ENCODE measurements at places on chromosomes 5 and 9. TPM values are rescaled to one million over a fixed set of nuclear protein-coding genes. Genes with fewer than 3 reads are reported as not detected.
A peak's percentile ranks its signal among the peaks of the same experiment; 100 is the strongest.

The PCDHGB2 gene
- 17.9 TPM for total RNA-seq

The GCNT4 gene
- 3.1 TPM for total RNA-seq

DNA sequence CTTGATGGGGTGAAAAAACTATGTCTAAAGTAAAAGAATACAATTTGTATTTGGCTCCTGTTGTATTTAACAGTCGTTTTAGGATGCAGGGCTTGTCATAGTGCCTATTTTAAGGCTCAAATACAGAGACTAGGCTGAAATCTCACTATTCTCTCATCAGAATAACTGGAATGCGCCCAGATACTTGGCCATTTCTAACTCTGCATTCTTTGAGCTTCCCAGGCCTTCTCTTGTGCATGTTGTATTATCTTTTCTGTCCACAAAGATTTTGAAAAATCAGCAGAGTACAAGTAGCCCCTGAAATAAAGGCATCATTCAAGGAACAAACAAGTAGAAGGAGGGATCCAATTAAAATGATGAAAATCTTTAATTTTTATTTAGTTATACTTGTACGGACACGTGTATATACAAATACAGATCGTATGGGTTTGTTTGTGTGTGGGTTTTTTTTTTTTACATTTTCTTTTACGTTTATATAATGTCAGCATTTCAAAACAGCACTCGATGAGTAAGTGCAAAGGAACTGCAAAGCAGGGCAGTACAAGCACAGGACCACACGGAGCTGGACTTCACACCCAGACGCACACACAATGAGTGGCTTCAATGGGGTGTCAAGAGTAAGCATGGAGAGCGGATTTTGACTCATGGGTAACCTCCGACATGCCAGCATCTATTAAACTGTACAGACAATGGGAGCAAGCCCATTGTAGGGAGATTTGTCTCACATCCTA, 294.0 kb downstream of the EFNA5 start:
- no peaks in the 10 kb centered on the region for H3K36me3 ChIP-seq
- no peak overlapping the region for H3K4me3 ChIP-seq

The TCF7 gene
- total RNA-seq, result 2.4 TPM

DNA sequence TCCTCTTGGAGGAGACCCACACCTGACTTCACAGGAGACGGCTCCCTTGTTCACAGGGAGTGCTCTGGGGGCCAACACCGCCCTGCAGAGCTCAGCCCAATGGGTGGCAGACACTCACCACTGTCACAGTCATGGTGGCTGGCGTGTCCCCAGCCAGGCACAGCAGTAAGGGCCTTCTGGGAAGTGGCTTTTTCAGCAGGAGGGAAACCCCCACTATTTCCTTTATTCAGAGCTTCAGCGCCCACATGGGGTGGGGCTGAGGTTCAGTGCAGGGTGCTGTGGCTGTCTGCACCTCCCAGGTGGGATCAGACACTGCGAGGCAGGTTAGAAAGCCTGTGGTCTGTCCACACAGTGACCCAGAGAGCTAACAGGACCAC, 3.6 kb upstream of the SNAPC4 start:
- H3K36me3 ChIP-seq, result no peaks in the 10 kb centered on the region
- no peaks in the 10 kb centered on the region for H3K27me3 ChIP-seq
- no peak overlapping the region for H3K27ac ChIP-seq
- no peak for DNase-seq
- no peak overlapping the region for H3K4me3 ChIP-seq
- H3K4me1 ChIP-seq, result peaks cover 4% of the 10 kb centered on the region

The PDZD2 gene
- 6.4 TPM for total RNA-seq

DNA sequence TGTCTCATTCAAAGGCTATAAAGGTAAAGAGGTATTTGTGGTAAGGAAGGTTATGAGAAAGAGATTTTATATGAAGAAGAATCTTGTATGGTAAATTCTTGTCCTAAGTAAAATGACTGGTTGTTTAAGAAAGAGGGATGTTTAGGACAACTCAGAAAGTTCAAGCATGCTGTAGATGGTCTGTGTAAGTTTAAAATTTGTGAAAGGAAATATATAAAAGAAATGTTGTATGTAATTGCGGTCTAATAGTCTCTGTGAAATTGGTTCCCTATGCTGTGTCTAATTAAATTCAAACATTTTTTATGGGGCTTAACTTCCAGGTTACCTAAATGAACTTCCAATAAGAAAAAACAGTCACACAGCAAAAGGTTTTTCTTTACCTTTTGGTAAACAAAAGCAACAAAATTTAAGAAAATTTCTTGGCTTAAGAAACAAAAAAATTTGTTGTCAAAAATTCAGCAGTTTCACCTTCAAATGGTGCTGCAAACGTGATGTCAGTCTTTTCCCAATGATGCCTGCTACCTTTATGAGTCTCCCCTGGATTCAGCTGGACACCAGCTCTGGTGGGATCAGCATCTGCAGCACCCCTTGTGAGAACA, 83.0 kb upstream of the FCN1 start:
- H3K4me1 ChIP-seq, result no peaks in the 10 kb centered on the region
- no peak for DNase-seq
- H3K27me3 ChIP-seq, result no peaks in the 10 kb centered on the region
- H3K27ac ChIP-seq, result no peak overlapping the region

DNA sequence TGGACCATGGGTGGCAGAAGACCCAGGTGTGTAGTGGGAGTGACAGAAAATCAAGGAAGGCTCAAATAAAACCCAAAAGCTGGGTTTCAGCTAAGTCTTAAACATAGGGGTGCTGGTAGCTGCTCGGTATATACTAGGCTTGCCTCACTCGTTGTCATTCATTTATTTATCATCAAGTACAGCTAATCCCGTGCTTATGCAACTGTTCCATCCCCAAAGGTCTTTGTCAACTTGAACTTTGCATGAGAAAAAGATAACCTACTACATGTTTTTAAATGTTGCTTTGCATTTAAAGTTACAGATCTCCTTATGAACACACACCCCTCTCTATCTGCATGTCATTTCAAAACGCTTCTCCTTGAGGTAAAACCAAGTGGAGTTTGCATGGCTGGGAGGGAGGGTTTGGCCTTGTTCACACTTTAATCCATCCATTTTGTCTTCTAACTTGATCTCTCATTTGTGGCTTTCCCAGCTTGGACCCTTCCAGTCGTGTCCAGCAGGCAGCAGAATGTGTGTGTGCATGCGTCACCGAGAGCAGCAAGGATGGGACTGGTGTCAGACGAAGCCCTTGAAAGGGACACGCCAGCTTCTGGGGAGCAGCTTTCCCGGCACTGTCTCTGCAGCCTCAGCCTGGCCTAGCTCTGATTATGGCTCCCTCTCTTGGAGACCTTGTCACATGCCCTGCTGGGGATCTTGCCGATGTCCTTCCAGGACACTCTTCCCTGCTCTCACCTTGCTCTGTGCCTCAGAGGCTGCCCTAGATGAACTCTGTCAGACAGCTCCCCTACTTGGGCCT, 133.5 kb downstream of the GADD45G start:
- DNase-seq, result no peak
- H3K36me3 ChIP-seq, result no peaks in the 10 kb centered on the region
- no peak overlapping the region for H3K4me3 ChIP-seq
- H3K27ac ChIP-seq, result no peak overlapping the region
- H3K4me1 ChIP-seq, result no peaks in the 10 kb centered on the region

The GPR150 gene
- not detected for total RNA-seq

DNA sequence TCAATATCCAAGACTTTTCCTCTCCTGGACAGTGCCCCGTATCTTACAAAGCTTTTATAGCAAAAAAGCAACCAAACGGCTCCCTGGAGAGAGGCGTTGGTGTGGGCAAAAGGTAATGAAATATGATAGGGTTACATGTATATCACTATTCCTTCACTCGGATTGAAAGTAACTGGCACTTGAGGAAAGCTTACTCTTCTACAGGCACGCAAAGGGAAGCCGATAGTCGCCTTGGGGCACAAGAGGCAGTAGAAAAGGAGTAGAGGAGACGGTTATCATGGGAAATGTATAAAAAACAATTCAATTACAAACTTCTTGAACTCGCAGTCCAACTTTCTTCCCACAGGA, 1.1 kb downstream of the DIAPH1 start:
- H3K27ac ChIP-seq, result peak overlapping the region; percentile 93
- H3K4me1 ChIP-seq, result no peaks in the 10 kb centered on the region
- no peaks in the 10 kb centered on the region for H3K36me3 ChIP-seq

- no peaks in the 10 kb centered on the region for H3K27me3 ChIP-seq
- DNase-seq, result peak; percentile 84
- no peak overlapping the region for H3K27ac ChIP-seq
- no peaks in the 10 kb centered on the region for H3K4me1 ChIP-seq
- no peak overlapping the region for H3K4me3 ChIP-seq
- H3K36me3 ChIP-seq, result no peaks in the 10 kb centered on the region
Observed at GRCh38 chr9:134283111-134283515, 43.1 kb upstream of the RXRA start.

The SPINK13 gene
- not detected for total RNA-seq

The SLC1A1 gene
- 9.5 TPM for total RNA-seq

DNA sequence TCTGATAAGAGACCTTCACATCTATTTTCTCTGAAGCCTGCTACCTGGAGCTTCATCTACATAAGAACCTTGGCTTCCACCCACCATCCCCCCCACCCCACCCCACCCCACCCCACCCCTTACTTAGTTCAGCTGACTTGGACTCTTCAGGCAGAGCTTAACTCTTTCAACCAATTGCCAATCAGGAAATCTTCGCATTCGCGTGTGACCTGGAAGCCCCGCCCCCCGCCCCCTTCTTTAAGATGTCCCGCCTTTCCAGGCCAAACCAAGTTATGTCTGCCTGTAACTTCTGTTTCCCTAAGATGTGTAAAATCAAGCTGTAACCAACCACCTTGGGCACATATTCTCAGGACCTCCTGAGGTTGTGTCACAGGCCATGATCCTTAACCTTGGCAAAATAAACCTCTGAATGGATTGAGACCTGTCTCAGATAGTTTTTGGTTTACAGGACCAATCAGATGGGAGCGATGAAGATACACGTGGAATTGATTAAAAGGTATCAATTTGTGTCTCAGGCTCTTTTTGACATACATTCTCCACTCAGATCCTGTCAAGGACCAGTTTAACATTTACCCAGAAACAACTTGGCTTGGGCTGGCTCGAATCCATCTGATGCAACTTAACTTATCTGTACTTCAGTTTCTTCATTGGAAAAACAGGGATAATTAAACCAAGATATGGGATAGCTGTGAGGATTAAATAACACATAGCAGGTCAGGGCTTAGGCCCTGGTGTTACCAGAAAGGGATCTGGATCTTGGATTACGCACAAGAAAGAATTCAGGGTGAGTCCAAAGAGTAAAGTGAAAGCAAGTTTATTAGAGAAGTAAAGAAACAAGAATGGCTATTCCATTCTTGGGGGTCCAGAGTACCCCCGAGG, 43.6 kb downstream of the GALNT12 start:
- H3K27me3 ChIP-seq, result no peaks in the 10 kb centered on the region
- no peaks in the 10 kb centered on the region for H3K36me3 ChIP-seq
- no peaks in the 10 kb centered on the region for H3K4me1 ChIP-seq
- no peak overlapping the region for H3K27ac ChIP-seq
- no peak overlapping the region for H3K4me3 ChIP-seq

GRCh38 chr9:136881691-136882108, 4.6 kb upstream of the TRAF2 start:
- no peaks in the 10 kb centered on the region for H3K4me1 ChIP-seq
- DNase-seq, result no peak
- no peak overlapping the region for H3K4me3 ChIP-seq
- H3K36me3 ChIP-seq, result no peaks in the 10 kb centered on the region
- no peaks in the 10 kb centered on the region for H3K27me3 ChIP-seq
- H3K27ac ChIP-seq, result no peak overlapping the region

The GABRP gene
- not detected for total RNA-seq
